ENCODE measurements at places on chromosomes 6 and 20.

DNA sequence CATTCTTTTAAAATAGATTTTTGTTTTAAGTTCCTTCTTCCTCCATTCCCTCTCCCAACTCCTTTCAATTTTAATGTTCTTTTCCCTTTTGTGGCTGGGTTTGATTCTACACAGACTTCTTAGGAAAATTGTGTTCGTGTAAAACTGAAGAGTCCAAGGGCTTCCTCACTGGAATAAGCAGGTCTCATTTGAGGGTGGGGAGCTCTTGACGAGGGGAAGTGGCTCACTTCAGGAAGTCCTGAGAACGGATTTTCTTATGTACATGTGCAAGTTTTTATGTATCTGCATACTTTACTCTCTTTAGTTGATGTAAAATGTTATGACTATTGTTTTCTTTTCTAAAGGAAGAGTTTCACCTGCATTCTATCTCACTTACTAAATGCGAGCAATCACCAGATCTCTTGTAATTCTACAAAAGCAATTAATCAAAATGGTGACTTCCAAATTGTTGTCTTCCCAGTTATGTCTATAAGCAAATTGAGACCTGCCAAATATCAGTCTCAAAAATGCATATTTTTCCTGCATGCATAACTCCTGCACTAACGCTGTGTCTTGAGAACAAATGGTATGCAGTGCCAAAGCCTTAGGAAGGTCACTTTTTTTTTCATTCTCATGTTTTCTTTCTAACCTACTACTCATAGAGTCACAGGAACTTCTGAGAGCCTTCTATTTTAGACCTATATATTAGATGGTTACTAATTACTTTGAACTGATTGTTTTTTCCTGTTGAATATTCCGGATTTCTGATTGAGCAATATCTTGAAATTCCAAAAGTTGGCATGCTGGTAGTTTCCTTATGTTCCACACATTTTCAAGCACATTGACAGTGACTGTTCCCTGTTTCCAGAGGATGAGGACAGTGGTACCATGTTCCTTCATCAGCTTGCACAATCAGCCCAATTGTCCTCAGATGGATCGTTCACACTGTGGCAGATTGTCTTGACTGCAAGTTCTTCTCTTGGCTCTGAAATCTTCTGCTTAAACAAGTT, 251.9 kb upstream of the PRDM1 start:
- DNase-seq: no peak

GRCh38 chr6:15888798-15889772, 226.3 kb upstream of the DTNBP1 start:
- DNase-seq: no peak

GRCh38 chr20:60573003-60573680, 614.9 kb downstream of the CDH26 start:
- DNase-seq: no peak

GRCh38 chr6:13473768-13474165, 13.6 kb downstream of the GFOD1 start:
- no peak for DNase-seq

DNA sequence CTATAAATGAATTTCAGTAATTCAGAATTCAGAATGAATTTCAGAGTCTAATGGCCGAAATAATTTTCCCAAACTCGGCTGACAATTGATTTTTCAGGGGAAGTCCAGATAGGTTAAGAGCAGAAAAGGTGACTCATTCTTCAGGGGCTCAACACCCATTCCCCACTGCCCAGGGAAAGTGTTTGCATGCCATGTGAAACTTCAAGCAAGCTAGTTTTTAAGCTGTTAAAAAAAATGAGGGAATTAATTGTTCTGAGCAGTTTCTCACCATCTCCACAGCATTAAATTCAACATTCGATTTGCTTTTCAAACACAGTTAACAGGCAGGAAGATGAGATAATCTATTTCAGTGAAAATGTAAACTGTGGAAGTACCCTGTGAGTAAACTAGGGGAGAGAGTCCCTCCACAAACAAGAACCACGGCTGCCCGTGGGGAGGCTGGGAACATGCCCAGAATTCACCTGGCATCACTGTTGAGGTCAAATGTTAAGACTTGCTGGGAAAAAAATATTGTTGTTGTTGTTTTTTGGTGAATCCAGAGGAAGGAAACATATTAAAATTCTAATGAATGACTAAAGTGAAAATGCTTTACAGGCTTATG, 650.8 kb upstream of the AGPAT4 start:
- DNase-seq: no peak

- no peak for DNase-seq
These were observed 15.8 kb downstream of the NFATC2 start for GRCh38 chr20:51526754-51527153.

DNA sequence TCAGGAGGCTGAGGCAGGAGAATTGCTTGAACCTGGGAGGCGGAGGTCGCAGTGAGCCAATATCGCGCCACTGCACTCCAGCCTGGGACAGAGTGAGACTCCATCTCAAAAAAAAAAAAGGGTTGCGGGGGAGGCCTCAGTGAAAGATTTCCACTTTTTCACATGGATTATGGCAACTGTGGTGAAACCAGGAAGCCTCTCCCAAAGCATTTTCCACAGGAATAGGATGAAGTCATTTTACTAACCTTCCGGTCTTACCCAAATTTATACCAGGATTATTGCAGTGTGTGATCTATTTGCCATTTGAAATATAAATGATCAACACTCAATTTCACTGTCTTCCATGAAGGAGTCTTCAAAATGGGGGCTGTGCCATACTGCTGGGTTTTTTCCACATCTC, 93.6 kb upstream of the FAM8A1 start:
- DNase-seq: no peak

Measured in islet precursor cell (in vitro differentiated cells).